A549 treated with Hydrocortisone at 1 μM for 4 hours (cell line): ENCODE measurements at places on chromosomes 2 and 18. TPM values are rescaled to one million over a fixed set of nuclear protein-coding genes. Genes with fewer than 3 reads are reported as not detected.

Gene SELENOI
- total RNA-seq, result 14.4 to 21.6 TPM (median 16.7 TPM) in 5 replicates

Gene RGPD8
- 2.3 to 4.7 TPM (median 2.9 TPM) in 5 replicates for total RNA-seq

Gene LYG1
- total RNA-seq, result 0.86 to 2.0 TPM (median 1.5 TPM) in 5 replicates

Gene PARD6G
- 1.9 to 3.4 TPM (median 2.7 TPM) in 5 replicates for total RNA-seq

Gene GYPC
- total RNA-seq, result not detected in 5 replicates

Gene SERPINB5
- 0.13 to 0.45 TPM (median 0.17 TPM) in 5 replicates for total RNA-seq

Gene GRB14
- total RNA-seq, result 4.9 to 6.4 TPM (median 5.2 TPM) in 5 replicates

Gene CACNB4
- total RNA-seq, result 0.09 to 0.26 TPM (median 0.15 TPM) in 5 replicates

Gene CTLA4
- total RNA-seq, result not detected in 5 replicates

Gene PPP4R3B
- total RNA-seq, result 26.4 to 36.8 TPM (median 31.0 TPM) in 5 replicates

Gene EFEMP1
- 29.6 to 56.4 TPM (median 41.3 TPM) in 5 replicates for total RNA-seq

Gene RNF138
- total RNA-seq, result 12.9 to 17.5 TPM (median 14.0 TPM) in 5 replicates

Gene RGPD4
- total RNA-seq, result 0.03 to 0.07 TPM (median 0.05 TPM) in 4 of 5 replicates, not detected in the other

Gene COBLL1
- total RNA-seq, result 3.7 to 6.6 TPM (median 4.5 TPM) in 5 replicates

Gene LRP1B
- total RNA-seq, result under 0.01 TPM in 1 of 5 replicates, not detected in the others

Gene RMND5A
- total RNA-seq, result 21.7 to 29.2 TPM (median 26.3 TPM) in 5 replicates

Gene VWA3B
- 0.15 to 0.29 TPM (median 0.26 TPM) in 3 of 5 replicates, not detected in the others for total RNA-seq

Gene LRATD1
- 0.05 to 0.10 TPM (median 0.10 TPM) in 5 replicates for total RNA-seq

Gene GAL3ST2
- total RNA-seq, result 0.18 to 0.25 TPM (median 0.23 TPM) in 5 replicates

Gene IGFBP5
- total RNA-seq, result 0.14 to 0.17 TPM (median 0.17 TPM) in 5 replicates

Gene NT5C1B
- total RNA-seq, result not detected in 5 replicates

Gene GBX2
- total RNA-seq, result 2.4 to 2.9 TPM (median 2.6 TPM) in 5 replicates

Gene C2orf81
- 3.0 to 3.5 TPM (median 3.1 TPM) in 5 replicates for total RNA-seq

Gene RESP18
- total RNA-seq, result not detected in 5 replicates

Gene DNER
- 10.4 to 13.8 TPM (median 11.2 TPM) in 5 replicates for total RNA-seq

Gene PDE1A
- 0.13 to 0.81 TPM (median 0.20 TPM) in 5 replicates for total RNA-seq
